ENCODE measurements at places on chromosomes 6 and 20.

GRCh38 chr6:582370-582769 is 74.5 kb downstream of the HUS1B start:
- DNase-seq: no peak
- H3K27ac ChIP-seq: peak overlapping the region; percentile 50
- H3K27me3 ChIP-seq: no peaks in the 10 kb centered on the region
- H3K4me1 ChIP-seq: peaks cover 20% of the 10 kb centered on the region

GRCh38 chr20:11302436-11302835 is 615.3 kb upstream of the BTBD3 start:
- no peak overlapping the region for H3K27ac ChIP-seq
- no peaks in the 10 kb centered on the region for H3K27me3 ChIP-seq
- no peak for DNase-seq
- H3K36me3 ChIP-seq: no peaks in the 10 kb centered on the region
- H3K4me1 ChIP-seq: no peaks in the 10 kb centered on the region
- no peak overlapping the region for H3K4me3 ChIP-seq

- no peaks in the 10 kb centered on the region for H3K27me3 ChIP-seq
- peaks cover 2% of the 10 kb centered on the region for H3K36me3 ChIP-seq
- peaks cover 46% of the 10 kb centered on the region for H3K4me1 ChIP-seq
Observed at GRCh38 chr6:56026455-56027180, 151.2 kb upstream of the BMP5 start.

GRCh38 chr6:104540743-104541142 is 319.0 kb downstream of the HACE1 start:
- no peak overlapping the region for H3K27ac ChIP-seq
- H3K27me3 ChIP-seq: no peaks in the 10 kb centered on the region
- H3K4me3 ChIP-seq: no peak overlapping the region
- H3K4me1 ChIP-seq: peaks cover 26% of the 10 kb centered on the region

DNA sequence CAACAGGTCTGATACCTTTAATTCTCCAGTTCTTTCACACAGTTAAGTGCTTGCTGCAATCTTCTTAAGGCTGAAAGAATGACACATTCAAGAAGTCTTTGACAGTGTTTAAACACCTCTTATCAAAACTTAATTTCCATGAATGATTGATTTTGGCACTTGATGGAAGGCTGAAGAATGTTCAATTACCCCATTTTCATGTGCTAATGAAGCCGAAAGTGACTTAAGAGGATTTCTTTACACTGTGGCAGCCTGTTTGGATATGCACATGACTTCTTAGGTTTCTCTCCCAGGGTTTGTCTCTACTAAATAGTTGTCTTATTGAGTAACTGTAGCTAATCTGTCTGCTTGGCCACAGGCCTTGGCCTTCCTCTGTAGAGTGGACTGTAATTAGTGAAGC is 81.1 kb upstream of the PRDM1 start:
- no peaks in the 10 kb centered on the region for H3K4me1 ChIP-seq
- no peak overlapping the region for H3K27ac ChIP-seq
- peaks cover 54% of the 10 kb centered on the region for H3K27me3 ChIP-seq
- H3K4me3 ChIP-seq: no peak overlapping the region
- no peaks in the 10 kb centered on the region for H3K36me3 ChIP-seq
- no peak for DNase-seq

DNA sequence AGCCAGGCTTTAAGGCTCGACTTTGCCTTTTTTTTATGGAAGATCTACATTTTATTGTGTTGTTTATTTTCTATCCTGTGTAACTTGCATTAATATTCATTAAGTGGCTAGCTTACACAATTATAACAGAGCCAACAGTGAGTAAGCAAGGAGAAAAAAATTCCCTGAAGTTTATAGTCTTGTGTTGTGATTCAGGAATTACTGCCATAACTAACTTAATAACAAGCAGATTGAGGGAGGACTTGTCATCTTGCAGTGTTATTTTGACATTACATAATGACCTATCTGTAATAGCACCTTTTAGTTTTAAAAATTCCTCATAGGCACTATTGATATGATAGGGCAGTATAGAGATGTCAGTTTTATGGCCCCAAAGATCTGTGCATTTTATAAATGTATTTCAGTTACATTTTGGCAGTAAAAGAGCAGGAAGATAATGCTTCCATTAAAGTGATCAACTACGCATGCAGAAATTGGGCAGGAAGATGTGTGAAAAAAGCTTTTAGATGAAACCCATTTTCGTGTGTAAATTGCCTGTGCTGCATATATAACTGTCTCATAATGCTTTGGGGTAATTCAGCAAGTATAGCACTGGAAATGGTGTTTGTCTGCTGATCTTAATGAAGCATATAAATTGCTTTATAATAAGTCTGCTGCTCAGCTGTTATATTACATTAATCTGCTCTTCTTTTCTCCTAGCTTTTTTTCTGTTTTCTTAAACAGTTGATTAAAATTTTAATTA is 123.0 kb downstream of the SMAP1 start:
- H3K4me1 ChIP-seq: no peaks in the 10 kb centered on the region
- H3K27me3 ChIP-seq: no peaks in the 10 kb centered on the region
- H3K27ac ChIP-seq: no peak overlapping the region
- H3K36me3 ChIP-seq: peaks cover 13% of the 10 kb centered on the region
- no peak for DNase-seq

DNA sequence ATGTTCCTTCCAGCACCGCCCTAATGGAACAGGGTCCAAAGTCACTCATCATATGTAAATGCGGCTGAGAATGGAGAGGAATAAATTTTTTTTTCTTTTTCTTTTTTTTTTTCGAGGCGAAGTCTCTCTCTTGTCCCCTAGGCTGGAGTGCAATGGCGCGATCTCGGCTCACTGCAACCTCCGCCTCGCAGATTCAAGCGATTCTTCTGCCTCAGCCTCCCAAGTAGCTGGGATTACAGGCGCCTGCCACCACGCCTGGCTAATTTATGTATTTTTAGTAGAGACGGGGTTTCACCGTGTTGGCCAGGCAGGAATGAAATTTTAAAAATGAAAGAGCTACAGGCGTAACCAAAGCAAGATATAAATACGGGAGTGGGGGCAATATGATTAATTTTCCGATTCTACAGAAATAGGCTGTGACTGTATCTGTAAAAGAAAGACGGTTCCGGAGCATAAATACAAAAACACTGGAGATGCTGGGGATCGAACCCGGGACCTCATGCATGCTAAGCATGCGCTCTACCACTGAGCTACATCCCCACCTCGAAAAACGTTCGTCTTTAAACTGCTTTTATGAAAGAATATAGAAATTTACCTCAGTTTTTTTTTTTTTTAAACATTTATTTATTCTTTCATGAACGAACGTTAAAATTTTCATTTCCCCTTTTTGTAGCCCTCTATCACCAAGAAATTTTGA is 132.2 kb downstream of the GPX5 start:
- no peak for DNase-seq
- peak overlapping the region; percentile 85 for H3K4me3 ChIP-seq
- H3K27me3 ChIP-seq: peaks cover 19% of the 10 kb centered on the region
- peaks cover 8% of the 10 kb centered on the region for H3K4me1 ChIP-seq

GRCh38 chr6:11208267-11208666 is 24.2 kb downstream of the NEDD9 start:
- peak overlapping the region; percentile 64 for H3K27ac ChIP-seq
- peaks cover 40% of the 10 kb centered on the region for H3K4me1 ChIP-seq
- DNase-seq: no peak
- H3K4me3 ChIP-seq: no peak overlapping the region
- H3K27me3 ChIP-seq: no peaks in the 10 kb centered on the region
- peaks cover 13% of the 10 kb centered on the region for H3K36me3 ChIP-seq

GRCh38 chr6:142823256-142823902 is 121.6 kb downstream of the HIVEP2 start:
- H3K4me3 ChIP-seq: no peak overlapping the region
- H3K27me3 ChIP-seq: no peaks in the 10 kb centered on the region
- H3K36me3 ChIP-seq: no peaks in the 10 kb centered on the region
- H3K4me1 ChIP-seq: peaks cover 46% of the 10 kb centered on the region
- no peak for DNase-seq
- H3K27ac ChIP-seq: no peak overlapping the region

Data from mesothelial cell of epicardium (in vitro differentiated cells).